ENCODE measurements at places on chromosomes 7 and 10.

DNA sequence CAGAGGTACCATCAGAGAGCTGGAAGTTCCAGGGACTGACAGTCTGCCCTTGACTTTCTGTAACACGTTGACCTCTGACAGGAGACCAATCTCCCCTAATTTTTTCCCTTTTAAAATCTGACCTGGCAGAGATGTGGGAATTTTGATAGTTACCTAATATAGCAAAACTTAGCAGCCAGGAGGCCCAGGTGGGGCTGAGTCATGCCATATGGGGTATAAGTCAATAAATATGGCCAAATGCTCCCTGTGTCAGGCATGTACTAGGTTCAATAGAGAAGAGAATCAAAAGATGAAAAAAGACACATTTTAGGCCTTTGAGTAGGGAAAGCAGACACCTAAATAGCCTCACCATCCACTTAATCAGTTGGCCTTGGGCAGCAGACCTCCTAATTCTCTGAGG lies 6.1 kb upstream of the GRK5 start:
- no peak for DNase-seq

GRCh38 chr7:79787623-79788022 lies 334.2 kb upstream of the MAGI2 start:
- no peak for DNase-seq

- no peak for DNase-seq
Observed at GRCh38 chr7:76037310-76037709, 10.5 kb downstream of the STYXL1 start.

DNA sequence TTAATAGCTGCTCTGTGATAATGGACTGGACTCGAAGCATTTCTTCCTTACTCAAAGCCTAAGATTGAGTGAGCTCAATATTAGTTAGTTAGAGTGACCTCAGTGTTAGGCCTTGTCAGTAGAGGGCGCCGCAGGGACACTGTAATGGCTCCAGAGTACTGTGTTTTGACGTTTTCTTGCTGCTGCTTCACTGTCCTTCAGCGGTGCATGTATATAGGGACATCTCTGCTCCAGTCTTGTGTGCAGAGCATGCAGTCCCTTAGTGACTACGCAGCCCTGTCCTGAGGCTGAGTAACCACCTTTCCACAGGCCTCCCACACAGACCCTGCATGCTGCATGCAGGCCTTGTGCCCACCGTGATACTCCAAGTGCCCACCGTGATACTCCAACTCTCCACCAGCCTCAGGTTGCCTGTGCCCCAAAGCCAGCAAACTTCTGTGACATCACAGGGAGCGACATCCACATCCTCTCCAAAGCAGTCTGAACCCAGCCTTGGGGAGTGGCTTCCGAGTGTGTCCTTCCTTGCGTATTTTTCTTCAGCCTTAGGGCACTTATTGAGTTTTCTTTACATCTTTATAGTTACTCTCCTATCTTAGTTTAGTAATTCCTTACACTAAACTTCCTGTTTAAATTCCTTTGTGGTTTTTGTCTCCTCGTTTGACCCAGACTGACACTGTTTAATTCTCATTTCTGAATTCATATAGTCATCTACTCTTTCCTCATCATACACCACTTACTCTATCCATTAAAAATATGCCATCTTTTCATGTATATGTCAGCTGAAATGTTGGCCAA lies 118.2 kb downstream of the JAZF1 start:
- DNase-seq, result peak; percentile 25

GRCh38 chr10:50367732-50368131 lies 116.4 kb upstream of the ASAH2 start:
- DNase-seq, result no peak

DNA sequence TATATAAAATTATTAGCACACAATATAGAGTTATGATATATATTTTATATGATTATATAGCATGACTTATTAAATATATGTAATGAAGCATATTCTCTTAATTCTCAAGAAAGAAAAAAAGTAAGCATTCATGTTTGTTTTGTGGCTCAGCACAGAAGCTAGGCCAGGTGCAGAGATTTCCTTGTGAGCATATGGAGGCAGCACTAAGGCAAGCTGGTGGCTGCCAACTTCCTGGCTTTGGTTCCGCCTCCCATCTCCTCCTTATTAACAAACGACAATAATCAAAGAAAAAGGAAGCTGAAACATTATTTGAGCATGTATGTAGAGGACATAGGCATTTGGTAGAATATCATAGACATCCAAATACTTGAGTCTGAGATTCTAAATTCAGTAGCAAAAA lies 130.3 kb downstream of the ST7 start:
- no peak for DNase-seq

DNA sequence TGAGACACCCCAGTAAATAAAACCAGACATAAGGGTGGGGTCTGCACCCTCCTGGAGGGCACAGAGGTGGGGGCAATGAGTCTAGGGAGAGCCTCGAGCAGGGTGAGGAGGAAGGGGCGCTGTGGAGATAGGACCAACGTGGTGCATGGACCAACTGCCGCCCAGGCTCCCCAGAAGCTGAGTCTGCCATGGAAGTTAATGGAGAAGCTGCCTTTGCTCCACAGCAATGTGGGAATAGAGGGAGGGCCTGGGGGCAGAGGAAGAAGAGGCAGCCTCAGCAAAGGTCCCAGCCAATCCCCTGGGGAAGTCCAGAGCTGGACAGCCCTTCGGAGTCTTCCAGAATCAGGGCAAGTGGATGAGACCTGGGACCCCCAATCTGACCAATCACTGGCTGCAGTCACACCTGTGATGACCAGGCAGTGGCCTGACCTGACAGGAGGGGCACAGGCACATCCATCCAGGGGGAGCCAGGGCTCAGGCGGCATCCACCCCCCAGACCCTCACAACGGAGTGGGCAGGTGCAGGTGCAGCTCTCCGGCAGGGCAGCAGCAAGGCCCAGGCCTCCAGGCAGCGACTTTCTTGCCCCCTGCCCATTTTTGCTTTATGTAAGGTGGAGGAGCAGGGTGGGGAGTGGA lies 242.2 kb upstream of the PPP2R2D start:
- no peak for DNase-seq

DNA sequence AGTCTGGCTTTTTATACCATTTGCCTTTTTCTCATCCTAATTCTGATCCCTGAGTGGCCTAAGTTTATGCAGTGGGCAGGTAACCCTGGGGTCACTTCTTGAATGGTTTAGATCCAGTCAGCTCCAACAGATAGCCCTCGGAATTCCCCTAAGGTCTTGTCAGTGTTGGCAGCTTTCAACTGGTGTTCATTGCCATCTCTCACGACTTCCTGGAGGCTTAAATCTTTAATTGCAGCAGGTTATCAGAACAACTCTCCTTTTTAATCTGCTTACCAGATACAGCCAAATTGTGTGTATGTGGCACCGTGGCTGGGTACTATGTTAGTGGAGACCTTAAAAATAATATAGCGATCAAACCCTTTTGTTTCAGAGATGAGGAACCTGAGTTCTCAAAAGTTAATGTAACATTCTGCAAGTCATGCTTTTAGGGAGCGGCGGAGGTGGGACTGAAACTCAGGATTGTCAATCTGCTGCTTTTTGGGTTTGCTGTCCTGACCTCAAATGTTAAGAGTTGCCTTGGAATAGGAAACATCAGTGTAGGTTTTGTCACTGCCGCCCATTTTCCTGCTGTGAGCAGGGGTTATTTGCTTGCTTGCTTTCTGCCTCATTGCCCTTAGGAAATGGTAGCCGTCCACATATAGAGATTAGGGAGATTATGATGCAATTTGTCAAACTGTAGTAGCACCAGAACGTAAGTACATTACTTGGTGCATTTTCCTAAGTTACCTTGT lies 818 bp downstream of the DLD start:
- DNase-seq, result no peak

DNA sequence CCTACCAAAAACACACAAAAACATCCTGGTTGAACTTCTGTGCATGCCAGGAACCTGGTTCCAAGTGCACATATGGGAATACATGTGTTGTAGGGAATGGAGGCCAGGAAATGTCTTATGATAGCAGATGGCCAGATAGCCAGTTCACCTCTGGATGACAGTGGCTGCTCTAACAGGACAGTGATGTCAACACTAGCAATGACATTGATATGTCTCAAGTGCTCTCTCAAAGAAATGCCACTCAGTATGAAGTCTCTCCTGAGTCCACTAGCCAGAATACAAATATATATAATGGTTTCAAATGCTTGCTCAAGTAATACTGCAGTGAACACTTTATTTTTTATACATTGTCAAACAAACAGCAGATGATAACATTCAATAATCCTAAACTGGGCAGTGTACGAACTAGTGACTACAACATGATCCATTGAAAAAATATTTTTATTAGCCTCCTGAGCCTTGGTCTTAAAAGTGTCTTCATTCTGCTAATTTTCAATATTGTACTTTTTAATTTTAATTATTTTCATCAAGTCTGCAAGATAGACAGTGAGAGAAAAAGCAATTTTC lies 26.0 kb upstream of the PCDH15 start:
- DNase-seq, result no peak

- DNase-seq, result no peak
Observed at GRCh38 chr10:33483816-33484190, 149.3 kb upstream of the NRP1 start.

- no peak for DNase-seq
Observed at GRCh38 chr7:155834486-155835048, 22.3 kb upstream of the SHH start.

GRCh38 chr7:151731022-151731441 lies 145.9 kb downstream of the PRKAG2 start:
- DNase-seq, result no peak

GRCh38 chr7:1912593-1913465 lies 242.8 kb downstream of the ELFN1 start:
- DNase-seq, result no peak

DNA sequence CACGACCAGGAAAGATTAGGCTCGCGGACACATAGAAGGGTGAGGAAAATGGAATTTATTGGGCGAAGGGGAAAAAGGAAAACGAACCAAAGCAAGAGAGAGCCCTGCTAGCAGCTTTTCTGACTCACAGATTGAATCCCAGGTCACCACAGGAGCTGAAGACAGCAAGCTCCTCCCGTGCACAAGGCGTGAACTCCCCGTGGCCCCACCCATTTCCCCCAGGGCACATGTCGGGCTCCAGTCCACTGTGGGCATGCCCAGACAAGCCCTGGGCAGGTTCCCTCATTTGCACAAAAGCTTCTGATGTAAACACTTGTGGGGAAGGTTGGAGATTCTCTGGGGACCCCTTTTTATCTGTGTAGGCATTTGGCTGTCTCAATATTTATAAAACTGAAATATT lies 582.4 kb downstream of the SUGCT start:
- DNase-seq, result no peak

DNA sequence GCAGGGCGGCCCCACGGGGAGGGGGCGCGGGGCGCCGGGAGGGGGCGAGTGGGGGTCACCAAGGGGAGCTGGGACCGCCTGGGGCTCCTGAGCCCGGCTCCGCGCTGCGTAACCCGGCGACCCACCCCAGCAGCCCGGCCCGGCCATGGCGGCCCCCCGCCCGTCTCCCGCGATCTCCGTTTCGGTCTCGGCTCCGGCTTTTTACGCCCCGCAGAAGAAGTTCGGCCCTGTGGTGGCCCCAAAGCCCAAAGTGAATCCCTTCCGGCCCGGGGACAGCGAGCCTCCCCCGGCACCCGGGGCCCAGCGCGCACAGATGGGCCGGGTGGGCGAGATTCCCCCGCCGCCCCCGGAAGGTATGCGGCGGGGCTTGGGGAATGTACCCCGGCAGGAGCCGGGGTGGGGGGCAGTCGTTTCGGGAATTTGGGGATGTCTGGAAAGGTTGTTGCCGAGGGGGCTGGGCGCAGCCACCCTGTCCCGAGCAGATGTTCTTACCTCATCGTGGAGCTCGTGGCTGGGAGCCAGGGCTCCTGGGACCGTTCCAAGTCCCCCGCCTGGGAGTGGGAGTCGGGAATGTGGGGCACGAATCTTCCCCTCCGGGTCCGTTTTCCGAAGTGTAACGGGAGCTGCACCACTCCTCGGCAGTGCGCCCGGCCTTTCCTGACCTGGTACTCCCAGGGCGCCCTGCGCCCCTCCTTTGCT lies 431 bp downstream of the ZYX start:
- no peak for DNase-seq

- DNase-seq, result no peak
Observed at GRCh38 chr10:132487241-132488135, 50.1 kb upstream of the INPP5A start.

GRCh38 chr10:73413108-73413527 lies 740 bp downstream of the ANXA7 start:
- DNase-seq, result no peak

DNA sequence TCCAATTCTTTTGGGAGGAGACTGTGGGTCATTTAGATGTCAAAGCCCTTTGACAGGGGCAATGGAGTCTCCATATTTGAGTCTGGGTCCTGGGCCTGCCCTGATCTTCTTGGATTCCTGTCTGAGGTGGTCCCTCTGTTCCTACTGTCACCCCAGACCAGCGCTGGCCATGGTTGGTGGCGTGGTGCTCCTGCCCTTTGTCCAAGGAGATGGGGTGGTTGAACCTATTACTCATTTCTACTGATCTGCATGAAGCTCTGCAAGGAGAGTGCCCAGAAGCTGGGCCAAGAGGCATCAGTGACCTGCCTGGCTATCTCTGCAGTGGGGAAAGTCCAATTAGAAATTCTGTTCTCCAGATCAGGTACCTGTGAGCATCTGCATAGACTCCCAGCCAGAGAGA lies 355.6 kb upstream of the NUPR2 start:
- no peak for DNase-seq

DNA sequence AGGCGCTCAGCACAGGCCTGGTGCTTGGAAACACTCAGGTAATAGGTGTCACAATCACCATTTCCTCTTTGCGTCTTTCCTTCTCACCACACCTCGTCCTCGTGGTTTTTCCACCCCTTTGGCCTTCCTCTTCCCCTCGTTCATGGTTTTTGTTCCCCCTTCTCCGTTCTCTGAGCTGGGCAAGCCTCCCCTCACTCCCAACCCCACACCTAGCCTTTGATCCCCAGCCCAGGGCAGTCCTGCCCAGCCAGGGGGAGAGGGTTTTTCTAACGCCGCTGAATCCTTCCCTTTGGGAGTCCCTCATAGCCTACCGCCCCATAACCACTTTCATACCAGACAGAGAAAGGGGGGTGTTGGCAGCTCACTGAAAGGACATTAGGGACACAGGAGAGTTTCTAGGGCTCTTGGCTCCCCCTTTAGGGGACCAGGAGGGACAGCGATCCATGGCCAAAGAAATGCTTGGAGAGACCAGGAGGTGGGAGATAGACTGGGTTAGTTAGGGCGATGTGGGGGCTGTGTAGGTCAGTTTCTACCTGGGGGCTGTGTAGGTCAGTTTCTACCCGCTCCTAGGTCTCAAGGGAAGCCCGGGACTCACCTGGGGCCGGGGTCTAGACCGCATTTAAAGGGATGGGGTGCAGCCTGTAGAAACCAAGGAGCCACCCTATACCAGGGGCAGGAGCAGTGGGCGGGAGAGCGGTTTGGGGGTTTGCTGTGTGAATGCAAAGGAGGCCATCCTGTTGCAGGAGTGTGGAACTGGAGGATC lies 1.4 kb downstream of the EPHB4 start:
- DNase-seq, result no peak
